ENCODE measurements at places on chromosomes 2 and 18.
A peak's percentile ranks its signal among the peaks of the same experiment; 100 is the strongest.

DNA sequence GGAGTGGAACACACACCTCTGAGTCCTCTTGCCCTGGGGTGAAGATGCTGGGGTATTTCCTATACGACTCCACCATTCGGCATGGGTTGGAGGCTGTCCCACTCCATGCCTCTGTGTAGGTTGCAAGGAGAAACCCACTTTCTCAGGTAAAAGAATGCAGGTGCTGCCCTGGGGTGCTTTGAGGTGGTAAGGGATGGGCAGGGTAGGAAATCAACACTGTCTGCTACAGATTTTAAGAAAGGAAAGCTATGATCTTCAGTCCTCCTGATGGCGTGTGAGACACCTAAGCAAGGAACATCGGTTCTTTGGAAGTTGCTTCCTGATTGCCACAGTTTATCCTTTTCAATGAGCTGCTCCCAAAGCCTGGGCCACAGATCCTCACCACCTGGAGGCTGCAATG lies 209.2 kb downstream of the NCK2 start:
- no peak for DNase-seq

- DNase-seq: no peak
These were observed 55.6 kb downstream of the HDAC4 start for GRCh38 chr2:239345251-239345650.

GRCh38 chr18:55419132-55419946 lies 168.7 kb downstream of the TCF4 start:
- no peak for DNase-seq

DNA sequence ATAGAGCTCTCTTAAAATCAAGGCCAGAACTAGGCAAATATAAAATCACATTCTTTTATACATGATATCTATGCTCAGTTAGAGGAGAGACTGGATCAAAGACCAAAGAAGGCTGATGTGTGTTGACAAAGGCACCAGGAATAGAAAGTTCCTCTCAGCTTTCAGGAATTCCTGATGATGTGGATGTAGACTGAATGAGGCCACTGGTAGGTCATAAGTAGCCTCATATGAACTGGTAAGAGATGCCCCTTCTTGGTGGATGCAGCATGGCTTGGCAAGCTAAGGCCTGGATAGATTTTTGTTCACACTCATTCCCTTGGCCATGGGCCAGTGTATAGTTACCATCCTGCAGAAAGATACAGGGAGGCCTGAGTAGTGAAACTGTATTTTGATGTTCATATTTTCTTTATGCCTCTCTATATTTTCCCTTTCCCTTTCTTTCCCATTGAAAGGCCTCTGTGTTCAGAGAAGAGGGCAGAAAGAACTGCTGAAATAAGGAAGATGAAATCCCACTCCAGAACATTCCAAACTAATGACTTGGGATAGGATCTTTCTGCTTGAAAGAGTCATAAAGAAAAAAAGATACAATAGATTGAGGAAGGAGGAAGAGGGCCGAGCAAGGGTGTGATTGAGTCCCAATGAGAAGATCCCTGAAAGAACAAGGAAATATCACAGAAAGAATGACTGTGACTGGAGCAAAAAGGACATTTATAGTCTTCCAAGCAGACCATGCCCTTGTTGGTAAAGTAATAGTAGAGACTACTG lies 2182.7 kb upstream of the PIK3C3 start:
- no peak for DNase-seq

DNA sequence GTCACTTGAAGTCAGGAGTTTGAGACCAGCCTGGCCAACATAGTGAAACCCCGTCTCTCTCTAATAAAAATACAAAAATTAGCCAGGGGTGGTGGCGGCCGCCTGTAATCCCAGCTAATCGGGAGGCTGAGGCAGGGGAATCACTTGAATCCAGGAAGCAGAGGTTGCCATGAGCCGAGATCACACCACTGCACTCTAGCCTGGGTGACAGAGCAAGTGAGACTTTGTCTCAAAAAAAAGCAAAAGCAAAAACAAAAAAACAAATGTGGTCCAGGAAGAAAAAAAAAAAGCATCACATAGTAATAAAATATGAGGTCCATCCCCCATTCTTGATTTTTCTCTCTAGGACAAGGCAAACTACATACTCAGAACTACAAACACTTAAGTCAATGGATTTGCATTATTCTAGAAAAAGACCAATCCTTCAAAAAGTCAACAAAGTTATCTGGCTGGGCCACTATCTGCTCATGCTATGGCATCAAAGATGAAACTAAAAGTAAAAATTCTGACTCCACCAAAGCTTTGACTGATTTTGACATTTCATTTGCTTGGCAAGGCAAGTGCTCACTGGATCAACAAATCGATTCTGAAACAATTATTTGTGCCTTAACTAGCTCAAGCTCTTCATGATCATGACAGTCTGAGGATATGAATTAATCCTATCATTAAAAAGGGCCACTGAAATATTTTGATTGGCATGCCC lies 28.4 kb downstream of the MEX3C start:
- DNase-seq: peak; percentile 85

GRCh38 chr2:200810252-200810997 lies 1.3 kb upstream of the BZW1 start:
- no peak for DNase-seq

DNA sequence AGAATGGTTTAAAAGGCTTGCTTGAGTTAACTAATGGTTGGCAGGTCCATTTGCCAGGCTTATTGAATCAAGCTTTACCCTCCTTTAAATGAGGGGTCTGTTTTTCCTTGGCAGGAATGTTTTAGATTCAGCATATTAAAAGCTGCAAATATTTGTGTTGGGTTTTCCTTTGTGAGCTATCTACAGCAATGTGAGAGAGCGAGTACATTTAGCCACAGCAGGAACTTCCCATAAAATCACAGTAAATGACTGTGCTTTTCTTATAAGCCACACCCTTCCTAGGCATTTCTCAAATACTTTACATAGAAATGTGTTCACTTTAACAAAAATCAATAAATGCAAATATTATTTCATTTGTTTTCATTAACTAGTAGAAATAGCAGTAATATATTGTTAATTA lies 23.9 kb downstream of the CALCRL start:
- no peak for DNase-seq

GRCh38 chr2:62727876-62728566 lies 22.5 kb downstream of the EHBP1 start:
- no peak for DNase-seq

DNA sequence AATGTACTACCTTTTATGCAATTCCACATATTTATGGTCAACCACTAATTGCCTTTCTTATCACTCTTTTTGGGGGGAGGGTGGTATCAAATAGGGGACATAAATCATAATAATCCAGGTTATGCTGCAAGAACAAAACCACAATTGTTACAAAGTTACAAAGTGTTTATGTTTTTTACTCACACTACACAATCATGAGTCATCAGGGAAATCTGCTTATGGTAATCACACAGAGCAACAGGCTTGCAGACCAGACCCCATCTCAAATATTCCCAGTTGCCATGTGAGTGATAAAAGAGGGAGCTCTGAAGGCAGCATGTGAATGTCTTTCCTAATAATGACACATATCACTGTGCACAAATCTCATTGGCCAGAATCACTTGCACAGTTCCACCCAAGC lies 304.7 kb upstream of the TMEFF2 start:
- no peak for DNase-seq

DNA sequence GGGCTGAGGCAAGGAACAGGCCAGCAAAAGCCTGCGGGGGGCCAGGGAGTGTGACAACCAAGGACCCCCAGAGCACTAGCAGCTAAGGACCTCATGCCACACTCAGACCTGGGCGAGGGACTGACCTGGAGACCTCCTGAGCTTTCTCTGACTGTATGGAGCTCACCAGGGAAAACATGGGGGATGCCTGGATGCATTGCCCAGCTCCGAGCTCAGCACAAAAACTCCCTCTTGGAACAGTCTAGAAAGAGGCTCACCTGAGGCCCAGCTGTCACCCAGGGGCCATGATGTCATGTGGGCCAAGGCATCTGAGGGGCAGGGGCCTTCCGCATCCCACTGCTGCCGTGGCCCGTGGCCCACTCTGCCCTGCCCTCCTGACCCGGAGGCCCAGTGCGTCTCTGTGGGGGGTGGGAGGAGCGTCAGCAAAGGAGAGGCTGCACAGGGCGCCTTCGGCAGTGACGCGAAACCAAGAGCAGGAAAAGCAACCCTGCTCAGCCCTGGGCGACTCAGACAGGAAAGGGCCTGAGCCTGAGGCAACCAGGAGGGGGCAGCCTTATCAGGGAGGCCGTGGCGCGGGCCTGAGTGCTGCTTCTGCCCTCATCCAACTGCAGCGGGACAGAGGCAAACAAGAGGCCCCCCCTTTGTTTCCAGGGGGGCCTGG lies 57.3 kb upstream of the ALPP start:
- DNase-seq: peak; percentile 50

DNA sequence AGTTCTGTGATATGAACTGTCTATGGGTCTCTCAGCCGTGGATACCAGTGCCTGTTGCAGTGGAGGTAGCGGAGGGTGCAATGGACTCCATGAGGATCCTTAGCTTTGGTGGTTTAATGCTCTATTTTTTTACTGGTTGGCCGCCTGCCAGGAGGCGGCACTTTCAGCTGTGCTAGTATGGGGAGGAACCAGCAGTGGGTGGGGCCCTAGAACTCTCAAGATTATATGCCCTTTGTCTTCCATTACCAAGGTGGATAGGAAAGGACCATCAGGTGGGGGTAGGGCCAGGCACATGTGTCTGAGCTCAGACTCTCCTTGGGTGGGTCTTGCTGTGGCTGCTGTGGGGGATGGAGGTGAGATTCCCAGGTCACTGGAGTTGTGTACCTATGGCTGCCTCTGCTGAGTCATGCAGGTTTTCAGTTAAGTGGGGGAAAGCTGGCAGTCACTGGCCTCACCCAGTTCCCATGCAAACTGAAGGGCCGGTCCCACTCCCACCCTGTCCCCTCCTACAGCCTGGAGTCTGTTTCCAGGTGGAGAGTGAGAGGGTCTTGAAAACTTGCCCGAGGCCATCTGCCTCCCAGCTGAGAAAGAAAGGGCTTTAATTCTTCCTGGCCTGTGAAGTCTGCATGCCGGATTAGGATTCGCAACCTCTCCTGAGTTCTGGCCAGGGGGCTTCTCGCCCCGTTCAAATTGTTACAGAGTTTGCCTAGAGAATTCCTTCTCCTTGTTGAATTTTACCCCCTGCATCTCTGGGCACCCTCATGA lies 14.5 kb downstream of the KCNS3 start:
- DNase-seq: no peak

GRCh38 chr18:9259173-9259572 lies 75.4 kb upstream of the TWSG1 start:
- DNase-seq: no peak

Data from CD4-positive, CD25-positive, alpha-beta regulatory T cell (primary cell).